ENCODE measurements at places on chromosomes 6 and 20.

DNA sequence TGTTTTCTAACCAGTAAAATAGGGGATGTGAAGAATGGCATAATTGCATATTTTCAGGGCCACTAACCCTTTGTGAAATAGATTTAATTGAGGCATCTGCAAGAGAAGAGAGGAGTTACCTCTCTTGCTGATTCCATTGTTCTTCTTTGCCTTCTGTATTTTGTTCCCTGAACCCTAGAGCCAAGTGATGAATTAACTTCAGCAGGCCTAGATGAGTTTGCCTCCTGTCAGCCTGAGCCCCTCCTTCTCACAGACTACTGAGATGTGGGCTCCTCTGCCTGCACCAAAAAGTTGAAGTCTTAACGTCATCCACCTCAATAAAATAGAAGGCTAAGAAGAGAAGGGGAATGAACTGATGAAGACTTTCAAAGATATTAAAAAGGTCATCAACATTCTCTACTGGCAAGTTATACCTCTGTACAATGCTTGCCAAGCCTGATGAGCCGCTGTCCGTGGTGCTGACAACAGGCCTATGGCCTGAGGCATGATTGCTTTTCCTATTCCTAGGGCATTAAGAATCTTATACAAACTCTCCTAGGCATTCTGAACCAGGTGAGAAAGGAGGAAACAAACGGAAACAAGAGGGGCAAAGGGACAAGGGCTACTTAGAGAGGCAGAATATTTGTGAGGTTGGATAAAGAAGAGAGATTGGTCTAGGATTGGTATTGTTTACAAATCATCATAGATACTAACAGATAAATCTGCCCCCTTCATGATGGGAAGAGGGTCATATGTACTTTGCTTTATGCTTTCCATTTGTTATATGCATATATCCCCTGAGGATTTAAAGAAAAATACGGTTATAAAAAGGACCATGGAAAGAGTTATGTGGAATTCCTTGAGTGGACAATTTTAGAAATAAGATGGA, 46.8 kb downstream of the CD24 start:
- no peak for DNase-seq

GRCh38 chr20:57383447-57384347, 7.5 kb upstream of the RBM38 start:
- DNase-seq = no peak

DNA sequence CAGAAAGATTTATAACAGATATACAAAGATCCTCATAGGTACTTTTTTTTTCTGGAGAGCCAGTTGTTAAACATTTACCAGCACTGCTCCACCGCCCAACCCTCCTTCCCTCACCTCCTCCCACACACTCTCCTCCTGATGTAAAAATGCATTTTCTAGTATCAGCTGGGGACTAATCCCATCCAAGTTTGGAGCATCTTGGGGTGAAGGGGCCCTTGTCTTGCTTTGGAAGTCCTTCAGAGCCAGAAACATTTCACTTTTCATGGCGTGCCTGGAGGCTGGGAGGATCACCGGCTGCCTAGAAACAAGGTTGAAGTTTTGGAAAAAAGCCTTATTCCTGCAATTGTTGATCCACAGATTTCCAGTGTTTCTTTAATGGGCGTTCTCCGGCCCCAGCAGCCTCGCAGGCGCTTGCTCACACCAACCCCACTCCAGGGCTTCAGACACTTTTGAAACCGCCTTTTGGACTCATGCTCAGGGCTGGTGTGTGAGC, 165.1 kb upstream of the AFDN start:
- DNase-seq = no peak

DNA sequence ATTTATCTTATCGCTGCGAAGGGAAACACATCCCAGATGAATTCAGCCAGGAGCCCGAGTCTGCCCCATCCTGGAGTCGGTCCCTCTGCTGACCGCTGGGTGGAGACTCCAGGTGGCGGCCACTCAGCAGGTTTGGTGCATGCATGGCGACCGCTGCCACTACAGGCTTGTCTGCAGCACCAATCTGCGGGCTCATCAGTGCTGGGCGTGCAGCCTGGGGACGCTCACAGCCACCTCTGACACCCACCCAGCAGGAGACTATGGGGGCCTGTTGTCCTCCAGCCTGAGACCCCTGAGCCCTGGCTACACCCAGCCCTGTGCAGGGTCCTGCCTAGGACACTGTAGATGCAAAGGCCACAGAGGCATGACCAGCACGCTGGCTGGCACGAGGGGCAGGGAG, 40.5 kb upstream of the GATA5 start:
- no peak for DNase-seq

GRCh38 chr20:46446851-46447250, 40.4 kb upstream of the ELMO2 start:
- no peak for DNase-seq

GRCh38 chr6:139763468-139764210, 389.2 kb upstream of the CITED2 start:
- no peak for DNase-seq

DNA sequence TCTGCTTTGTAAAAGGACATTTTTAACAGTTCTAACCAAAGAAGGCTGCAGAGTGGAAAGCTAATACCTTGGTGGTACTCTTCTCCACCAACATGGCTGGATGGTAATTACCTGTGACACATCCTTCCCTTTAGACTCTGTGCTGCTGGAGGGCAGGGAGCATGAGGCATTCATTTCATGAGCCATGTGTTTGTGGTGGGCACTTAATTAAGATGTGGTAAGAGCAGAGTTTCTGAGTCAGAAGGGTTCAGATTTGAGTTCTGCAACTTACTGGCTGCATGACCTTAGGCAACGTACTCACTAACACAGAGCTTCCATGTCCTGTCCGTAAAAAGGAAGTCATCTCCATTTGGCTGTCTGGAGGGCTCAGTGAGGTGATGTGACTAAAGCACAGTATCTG, 9.1 kb upstream of the ZNF133 start:
- DNase-seq = no peak

All from cortex of kidney (tissue), 1 donor.